Amniotic epithelial cell (primary cell): ENCODE measurements at places on chromosomes 6 and 20.

GRCh38 chr6:33254591-33254990 lies 17.1 kb downstream of the VPS52 start:
- no peak for DNase-seq

- DNase-seq = peak; percentile 79
Measured at GRCh38 chr6:87714093-87714842, 12.2 kb upstream of the AKIRIN2 start.

GRCh38 chr6:89459501-89459900 lies 26.5 kb downstream of the ANKRD6 start:
- no peak for DNase-seq

DNA sequence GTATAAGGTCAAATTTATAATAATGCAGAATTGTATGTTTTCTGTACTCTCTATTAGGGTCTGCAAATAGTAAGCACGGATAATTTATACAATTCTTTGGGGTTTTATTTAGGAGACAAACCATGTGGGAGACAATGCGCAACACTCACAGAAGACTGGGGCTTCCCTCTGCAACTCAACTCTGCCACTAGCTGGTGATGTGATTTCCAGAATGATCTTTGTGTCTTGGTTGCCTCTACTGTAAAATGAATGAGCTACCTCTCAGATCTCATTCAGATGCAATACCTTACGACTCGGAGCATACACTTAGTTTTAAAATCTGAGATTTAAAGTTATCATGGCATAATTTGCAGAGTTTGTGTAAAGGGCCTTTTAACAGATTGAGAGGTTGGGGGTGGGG lies 6.4 kb downstream of the MAN1A1 start:
- DNase-seq = no peak

DNA sequence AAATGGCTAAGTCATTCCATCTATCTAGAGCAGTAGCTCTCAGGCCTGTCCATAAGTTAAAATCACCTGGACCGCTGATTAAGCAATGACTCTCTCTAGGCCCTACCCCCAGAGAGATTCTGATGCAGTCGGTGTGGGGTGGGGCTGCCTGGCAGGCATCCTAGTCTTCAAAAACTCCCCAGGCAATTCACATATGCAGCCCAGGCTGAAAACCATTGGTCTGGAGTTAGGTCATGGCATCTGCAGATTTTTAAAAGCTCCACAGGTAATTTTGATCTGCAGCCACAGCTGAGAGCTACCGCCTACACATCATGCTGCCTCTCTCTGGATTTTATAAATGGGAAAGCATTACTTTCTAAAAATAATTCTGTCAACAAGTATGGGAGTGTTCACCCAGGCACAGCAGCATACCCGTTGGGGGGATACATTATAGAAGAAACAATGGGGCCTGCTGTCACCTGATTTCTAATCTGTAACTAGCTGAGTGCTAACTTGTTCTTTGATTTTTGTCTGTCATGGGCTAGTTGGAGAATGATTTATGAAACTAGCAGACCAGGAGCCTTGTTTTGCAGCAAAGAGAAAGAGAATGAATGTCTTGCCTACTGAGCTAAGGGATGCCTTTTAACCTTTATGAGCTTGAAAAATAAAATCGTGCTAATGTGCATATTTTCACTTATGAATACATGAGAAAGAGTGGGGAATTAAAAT lies 44.1 kb upstream of the ATXN1 start:
- no peak for DNase-seq
